ENCODE measurements at places on chromosomes 7 and 10. TPM values are rescaled to one million over a fixed set of nuclear protein-coding genes. Genes with fewer than 3 reads are reported as not detected.

GRCh38 chr7:117937049-117937752, 64.0 kb upstream of the CTTNBP2 start:
- DNase-seq = no peak

GRCh38 chr10:117075064-117075463, 63.0 kb downstream of the VAX1 start:
- no peak for DNase-seq

DNA sequence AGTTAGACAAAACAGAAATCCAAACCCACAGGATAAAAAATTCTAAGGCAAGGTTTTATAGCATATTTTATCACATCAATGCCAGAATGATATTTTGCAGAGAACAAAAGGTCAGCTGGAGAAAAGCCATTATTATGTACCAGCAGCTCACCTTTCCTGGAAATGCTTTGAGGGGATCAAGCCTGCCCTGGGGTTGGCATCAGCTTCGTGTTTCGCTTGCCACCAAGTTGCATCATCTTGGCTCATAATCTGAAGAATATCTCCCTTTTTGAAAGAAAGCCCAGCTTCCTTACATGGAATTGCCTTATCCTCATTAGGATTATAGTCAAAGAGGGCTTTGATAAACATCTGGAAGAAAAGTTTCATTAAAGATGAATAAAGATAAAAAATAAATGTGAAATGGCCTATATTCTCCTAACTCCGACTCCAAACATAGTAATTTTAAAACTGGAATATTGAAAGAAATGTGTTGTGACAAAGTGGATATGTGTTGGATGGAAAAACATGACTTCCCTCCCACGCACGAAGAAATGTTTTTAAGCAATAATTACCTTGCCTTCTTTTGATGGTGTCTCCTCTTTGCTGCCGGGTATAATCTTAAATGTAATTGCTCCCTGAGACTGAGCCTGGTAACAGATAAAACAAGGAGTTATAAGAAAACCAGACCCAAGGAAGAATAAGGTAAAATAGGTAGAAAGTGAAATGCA, 121.3 kb upstream of the ODAD2 start:
- DNase-seq = no peak

GRCh38 chr10:34348917-34349485, 466.1 kb downstream of the PARD3 start:
- no peak for DNase-seq

DNA sequence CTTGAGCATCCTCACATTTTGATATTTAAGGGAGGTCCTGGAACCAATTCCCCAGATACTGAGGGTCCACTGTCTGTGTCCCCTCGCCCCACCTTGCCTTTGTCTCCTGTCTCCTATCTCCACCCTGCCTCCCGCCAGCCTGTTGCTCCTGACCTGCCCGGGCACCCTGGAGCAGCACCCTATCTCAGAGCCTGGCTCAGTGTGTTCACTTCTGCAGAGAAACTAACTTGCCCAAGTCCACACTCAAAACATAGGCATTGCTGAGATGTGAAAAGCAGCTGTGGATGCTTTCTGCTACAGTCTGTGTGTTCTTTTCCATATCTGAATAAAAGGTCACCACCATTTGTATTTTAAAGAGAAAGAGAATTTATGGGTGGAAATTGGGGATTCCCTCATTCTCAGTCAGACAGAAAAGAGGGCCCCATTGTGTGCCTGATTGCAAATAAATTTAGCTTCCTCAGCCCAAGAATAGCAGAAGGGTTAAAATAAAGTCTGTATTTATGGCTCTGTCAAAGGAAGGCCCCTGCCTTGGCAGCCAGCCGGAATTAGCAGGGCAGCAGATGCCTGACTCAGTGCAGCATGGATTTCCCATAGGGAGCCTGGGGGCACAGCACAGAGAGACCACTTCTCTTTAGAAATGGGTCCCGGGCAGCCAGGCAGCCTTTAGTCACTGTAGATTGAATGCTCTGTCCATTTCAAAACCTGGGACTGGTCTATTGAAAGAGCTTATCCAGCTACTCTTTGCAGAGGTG, 161.3 kb downstream of the EGFR start:
- no peak for DNase-seq

MUC12 gene
- 0.41 TPM for total RNA-seq

Measured in frontal cortex (tissue), 4 donors.